SJSA1 (cell line): ENCODE measurements at places on chromosomes 3 and 15.

DNA sequence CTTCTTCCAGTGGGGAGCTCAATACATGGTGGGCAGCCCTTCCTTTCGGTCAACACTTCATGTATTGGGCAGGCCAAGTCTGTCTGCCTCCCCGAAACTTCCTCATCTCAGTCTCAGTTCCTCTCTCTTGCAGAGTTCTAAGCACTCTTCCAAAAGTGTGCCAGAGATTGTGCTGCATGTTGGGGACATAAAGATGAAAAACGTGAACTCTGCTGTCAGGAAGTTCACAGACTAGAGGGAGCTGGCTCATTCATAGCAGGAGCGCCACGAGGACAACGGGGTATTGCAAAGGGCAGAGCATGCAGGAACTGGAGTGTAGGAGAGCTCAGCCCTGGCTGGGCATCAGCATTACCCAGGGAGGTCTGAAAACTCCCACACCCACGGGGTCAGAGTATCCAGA lies 15.3 kb upstream of the EPHB3 start:
- DNase-seq, result no peak
- H3K4me1 ChIP-seq, result no peaks in the 10 kb centered on the region

- no peak within 1 kb of the TSS for H3K4me3 ChIP-seq
- H3K36me3 ChIP-seq, result no peaks in the 10 kb centered on the region
- peaks cover 5% of the 10 kb centered on the region; the same call in 1 of the 2 replicates for H3K4me1 ChIP-seq
Measured at GRCh38 chr3:32951410-32951811, at the start of gene CCR4. Gene CCR4 (plus strand): TSS chr3:32951644. CDS start chr3:32953423, 1,779 bp downstream.

- H3K27me3 ChIP-seq, result peaks cover 7% of the 10 kb centered on the region
- no peak overlapping the region for H3K4me3 ChIP-seq
- no peaks in the 10 kb centered on the region for H3K36me3 ChIP-seq
- H3K4me1 ChIP-seq, result no peaks in the 10 kb centered on the region
Measured at GRCh38 chr15:68885070-68885469, 45.3 kb upstream of the SPESP1 start.

DNA sequence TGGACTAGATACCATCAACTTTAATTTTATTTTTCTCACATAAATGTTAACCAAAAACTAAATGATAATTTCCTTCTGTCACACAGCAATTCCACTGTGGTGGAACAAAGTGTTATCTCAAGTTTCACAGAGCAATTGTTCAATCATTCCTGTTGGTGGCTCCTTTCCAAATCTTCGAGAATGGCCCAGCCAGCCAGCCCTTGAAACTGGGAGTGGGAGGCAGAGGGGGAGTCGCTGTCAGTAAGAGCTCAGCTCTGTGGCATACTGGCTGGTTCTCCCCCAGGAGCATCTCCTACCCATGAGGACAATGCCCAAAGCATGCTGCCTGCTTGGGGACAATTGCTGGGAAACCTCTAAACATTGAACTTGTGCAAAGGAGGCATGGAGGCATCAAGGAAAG lies 47.7 kb downstream of the MECOM start:
- H3K36me3 ChIP-seq, result no peaks in the 10 kb centered on the region
- H3K4me1 ChIP-seq, result no peaks in the 10 kb centered on the region
- no peaks in the 10 kb centered on the region for H3K27me3 ChIP-seq
- H3K27ac ChIP-seq, result no peak overlapping the region

- DNase-seq, result no peak
- no peak overlapping the region for H3K4me3 ChIP-seq
- no peaks in the 10 kb centered on the region for H3K4me1 ChIP-seq
Measured at GRCh38 chr15:90435652-90436337, 47.8 kb downstream of the IQGAP1 start.

DNA sequence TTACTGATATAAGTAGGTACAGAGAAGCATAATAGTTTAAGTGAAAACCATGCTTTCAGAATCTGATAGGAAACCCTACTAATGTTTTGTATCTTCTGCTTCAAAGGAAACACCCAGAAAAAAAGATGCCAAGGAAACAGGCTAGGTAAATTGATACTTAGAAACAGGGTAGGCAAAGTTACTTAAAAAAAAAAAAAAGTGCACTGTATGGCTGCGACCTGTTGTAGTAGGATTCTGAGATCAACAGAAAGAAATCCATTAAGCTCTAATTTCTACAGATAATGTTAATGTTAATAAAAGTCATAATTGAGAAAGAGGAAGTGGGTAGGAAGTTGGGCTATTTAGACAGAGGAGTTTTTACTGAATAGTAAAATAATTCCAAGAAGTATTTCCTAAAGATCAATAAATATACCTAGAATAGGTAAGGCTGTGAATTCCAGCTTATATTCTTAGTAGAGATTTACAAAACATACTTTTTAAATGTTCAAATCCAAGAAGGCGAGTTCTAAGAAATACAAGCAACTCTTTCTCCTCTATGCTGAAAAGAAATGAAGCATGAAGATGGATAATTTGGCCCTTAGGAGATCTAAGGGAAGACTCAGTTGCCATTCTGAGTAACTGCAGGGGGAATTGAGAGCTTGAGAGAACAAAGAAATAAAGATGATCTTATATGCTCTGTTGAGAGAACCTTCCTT lies 24.1 kb upstream of the STT3B start:
- H3K27me3 ChIP-seq, result no peaks in the 10 kb centered on the region
- H3K27ac ChIP-seq, result no peak overlapping the region
- H3K4me1 ChIP-seq, result no peaks in the 10 kb centered on the region
- no peak overlapping the region for H3K4me3 ChIP-seq

GRCh38 chr15:43302205-43302817 lies 28.1 kb downstream of the LCMT2 start:
- H3K4me1 ChIP-seq, result peaks cover 4% of the 10 kb centered on the region; the same call in 1 of the 2 replicates
- H3K27ac ChIP-seq, result no peak within 1 kb of the TSS
- peaks cover 5% of the 10 kb centered on the region for H3K27me3 ChIP-seq

- peaks cover 10% of the 10 kb centered on the region for H3K4me1 ChIP-seq
- peak; percentile 43 for DNase-seq
- no peaks in the 10 kb centered on the region for H3K27me3 ChIP-seq
- peak overlapping the region; percentile 92 for H3K4me3 ChIP-seq
- peaks cover 9% of the 10 kb centered on the region for H3K36me3 ChIP-seq
Measured at GRCh38 chr3:5122741-5123706, 932 bp downstream of the ARL8B start.

DNA sequence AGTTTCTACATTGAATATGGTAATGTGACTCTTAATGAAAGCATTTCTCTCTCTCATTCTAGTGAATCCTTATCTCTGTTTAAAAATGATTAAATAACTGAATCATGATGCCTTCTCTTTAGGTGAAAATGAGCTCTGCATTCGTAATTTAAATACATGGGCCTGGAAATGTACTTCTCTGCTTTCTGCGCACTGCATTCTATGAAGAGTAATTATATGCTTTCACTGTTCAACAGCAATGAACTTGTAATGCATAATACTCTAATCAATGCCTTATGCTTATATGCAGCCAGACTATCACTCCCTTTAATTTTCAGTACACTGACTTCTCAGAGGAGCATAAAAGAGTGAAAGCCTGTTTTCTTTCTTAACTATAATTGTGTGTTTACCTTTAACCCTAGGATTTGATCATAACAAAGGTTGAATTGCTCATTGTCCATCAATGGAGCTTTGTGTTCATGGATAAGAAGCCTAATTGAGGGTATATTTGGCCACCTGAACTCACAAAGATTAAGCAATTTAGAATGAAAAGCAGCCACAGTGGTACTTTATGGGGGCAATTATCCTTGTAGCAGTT lies 330.8 kb upstream of the PDZRN3 start:
- no peak overlapping the region for H3K27ac ChIP-seq
- H3K36me3 ChIP-seq, result no peaks in the 10 kb centered on the region
- H3K27me3 ChIP-seq, result no peaks in the 10 kb centered on the region
- no peak overlapping the region for H3K4me3 ChIP-seq

- H3K36me3 ChIP-seq, result no peaks in the 10 kb centered on the region
- no peak overlapping the region for H3K4me3 ChIP-seq
- no peaks in the 10 kb centered on the region for H3K27me3 ChIP-seq
- H3K27ac ChIP-seq, result no peak overlapping the region
Measured at GRCh38 chr15:96031426-96032110, 298.9 kb upstream of the NR2F2 start.

DNA sequence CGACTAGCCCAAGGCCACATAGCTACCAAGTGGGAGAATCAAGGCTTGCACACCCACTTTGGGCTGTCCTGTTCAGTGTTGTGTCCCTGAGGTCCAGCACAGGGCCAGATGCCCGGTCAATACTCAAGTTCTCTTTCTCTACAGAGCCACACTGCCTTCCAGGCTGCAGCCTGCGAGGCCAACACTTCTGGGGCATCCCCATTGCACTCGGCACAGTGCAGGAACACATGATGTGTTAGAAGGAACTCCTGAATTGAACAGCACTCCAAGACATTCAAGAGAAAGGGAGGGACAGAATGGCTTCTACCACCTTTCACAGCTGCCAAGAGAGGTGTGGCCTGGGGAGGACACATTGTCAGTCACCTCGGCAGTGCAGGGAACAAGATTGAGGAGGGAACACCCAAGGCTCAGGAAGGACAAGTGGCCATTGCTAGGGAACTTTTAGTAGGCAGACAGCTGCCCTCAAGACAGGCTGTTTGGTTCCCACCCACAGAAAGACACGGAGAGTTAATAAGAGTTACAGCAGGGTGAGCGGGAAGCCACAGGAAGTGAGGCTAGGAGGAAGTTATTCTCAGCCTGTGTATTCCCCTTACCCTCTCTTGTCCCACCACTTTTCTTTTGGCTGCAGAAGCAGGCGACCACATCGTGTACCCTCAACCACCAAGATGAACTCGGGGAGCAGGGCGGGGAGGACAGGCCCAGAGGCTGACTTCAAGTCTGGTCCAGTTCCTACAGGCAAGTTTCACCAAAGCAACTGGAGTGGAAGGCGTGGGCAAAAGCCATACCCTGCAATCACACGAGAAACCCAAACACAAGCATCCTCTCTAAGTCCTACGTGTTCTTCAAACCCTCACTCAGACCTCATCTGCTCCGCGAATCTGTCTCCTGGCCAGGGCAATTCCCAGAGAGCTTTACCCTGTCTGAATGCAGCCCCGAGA lies 69.4 kb downstream of the SRGAP3 start:
- DNase-seq, result no peak
- H3K4me1 ChIP-seq, result no peaks in the 10 kb centered on the region
- no peak overlapping the region for H3K27ac ChIP-seq

- no peaks in the 10 kb centered on the region for H3K4me1 ChIP-seq
- DNase-seq, result no peak
- no peak overlapping the region for H3K4me3 ChIP-seq
- H3K36me3 ChIP-seq, result no peaks in the 10 kb centered on the region
- H3K27ac ChIP-seq, result no peak overlapping the region
- H3K27me3 ChIP-seq, result no peaks in the 10 kb centered on the region
Measured at GRCh38 chr3:97291901-97292300, 472.7 kb upstream of the ARL6 start.

- DNase-seq, result no peak
- H3K4me1 ChIP-seq, result peaks cover 40% of the 10 kb centered on the region
- peak overlapping the region; percentile 90 for H3K27ac ChIP-seq
- H3K36me3 ChIP-seq, result no peaks in the 10 kb centered on the region
- no peak overlapping the region for H3K4me3 ChIP-seq
Measured at GRCh38 chr15:100732211-100733055, 130.0 kb downstream of the ASB7 start.

DNA sequence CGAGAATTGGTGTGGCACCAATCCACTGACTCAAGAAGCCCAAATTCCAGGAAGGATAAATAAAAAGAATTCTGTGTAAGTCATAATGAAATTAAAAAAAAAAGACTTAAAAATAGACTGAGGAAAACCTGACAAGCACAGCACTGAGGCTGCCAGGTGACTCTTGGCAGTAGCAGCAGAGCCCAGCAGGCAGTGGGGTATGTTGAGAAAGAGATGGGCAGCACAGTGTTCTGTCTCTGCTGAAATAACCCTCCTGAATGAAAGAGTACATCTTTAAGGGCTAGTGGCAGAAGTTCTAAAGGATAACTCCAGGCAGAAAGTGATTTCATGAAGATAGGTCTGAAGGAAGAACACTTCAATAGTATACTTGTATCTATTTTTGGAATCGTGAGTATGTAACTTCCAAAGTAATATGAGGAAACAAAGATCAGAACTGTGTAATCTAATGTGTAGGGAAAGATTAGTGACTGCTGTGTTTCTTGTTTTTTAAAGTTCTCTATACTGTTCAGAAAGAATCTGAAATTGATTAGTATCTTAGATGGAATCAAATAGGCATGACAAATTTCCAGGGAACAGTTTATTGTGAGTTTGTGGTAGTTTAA lies 75.9 kb downstream of the RAB7A start:
- no peak overlapping the region for H3K27ac ChIP-seq
- DNase-seq, result no peak
- H3K4me3 ChIP-seq, result no peak overlapping the region
- no peaks in the 10 kb centered on the region for H3K27me3 ChIP-seq
- peaks cover 62% of the 10 kb centered on the region for H3K36me3 ChIP-seq

DNA sequence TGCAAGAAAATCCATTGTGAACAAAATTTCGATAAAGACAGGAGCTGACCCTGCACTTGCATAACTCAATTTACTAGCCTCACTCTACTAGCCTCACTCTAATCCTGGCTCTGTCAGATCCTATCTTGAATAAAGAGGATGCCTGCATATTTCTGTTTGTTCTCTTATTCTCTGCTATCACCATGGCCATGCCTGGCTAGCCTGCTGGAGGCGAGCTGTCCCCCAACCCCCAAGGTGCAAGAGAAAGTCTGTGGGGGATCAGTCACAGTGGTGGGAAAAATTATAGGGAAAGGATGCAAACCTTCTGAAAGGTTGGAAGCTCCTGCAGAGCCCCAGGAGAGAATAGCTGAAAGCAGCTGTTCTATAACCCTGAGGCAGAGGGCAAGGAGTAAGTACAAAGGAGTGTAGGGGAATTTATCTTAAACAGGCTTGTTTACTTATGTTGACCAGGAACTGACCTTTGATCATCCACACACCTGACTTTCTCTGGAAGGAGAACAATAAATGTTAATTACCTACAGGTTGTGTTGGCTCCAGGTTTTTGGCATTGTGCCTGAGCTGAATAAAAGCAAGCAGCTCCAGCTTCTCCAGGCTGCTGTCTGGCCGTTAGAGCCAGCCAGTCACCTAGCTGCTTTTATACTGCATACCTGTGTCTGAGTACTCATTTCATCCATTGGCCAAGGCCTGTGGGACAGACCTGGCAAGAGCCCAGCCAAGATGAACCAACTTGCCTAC lies 137.7 kb upstream of the RASGRP1 start:
- DNase-seq, result no peak
- H3K4me1 ChIP-seq, result peaks cover 7% of the 10 kb centered on the region; the same call in 1 of the 2 replicates
- no peaks in the 10 kb centered on the region for H3K27me3 ChIP-seq

DNA sequence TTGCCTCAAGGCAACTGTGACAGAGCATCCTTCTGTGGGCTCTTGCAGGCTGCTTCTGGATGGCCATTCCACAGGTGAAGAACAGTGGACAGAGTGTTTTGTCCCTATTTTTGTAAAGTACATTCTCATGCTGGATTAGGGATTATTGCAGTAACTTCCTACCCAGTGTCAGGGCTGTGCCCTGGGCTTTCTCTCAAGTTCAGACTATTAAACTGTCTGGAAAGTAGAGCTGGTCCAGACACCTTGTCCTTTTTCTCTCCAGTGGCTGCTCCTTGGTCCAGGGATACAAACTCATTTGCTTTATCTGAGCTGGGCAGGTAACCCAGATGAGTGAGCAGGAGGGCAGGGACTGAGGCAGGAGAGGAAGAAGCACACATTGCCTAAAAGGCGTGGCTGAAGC lies 37.4 kb upstream of the AGBL1 start:
- H3K36me3 ChIP-seq, result no peaks in the 10 kb centered on the region
- H3K27me3 ChIP-seq, result no peaks in the 10 kb centered on the region
- H3K4me1 ChIP-seq, result no peaks in the 10 kb centered on the region
- DNase-seq, result no peak
- H3K4me3 ChIP-seq, result no peak overlapping the region

GRCh38 chr15:95875121-95875643 lies 455.3 kb upstream of the NR2F2 start:
- no peak for DNase-seq
- no peak overlapping the region for H3K27ac ChIP-seq
- H3K4me3 ChIP-seq, result no peak overlapping the region
